ENCODE measurements at places on chromosomes 5 and 9.

DNA sequence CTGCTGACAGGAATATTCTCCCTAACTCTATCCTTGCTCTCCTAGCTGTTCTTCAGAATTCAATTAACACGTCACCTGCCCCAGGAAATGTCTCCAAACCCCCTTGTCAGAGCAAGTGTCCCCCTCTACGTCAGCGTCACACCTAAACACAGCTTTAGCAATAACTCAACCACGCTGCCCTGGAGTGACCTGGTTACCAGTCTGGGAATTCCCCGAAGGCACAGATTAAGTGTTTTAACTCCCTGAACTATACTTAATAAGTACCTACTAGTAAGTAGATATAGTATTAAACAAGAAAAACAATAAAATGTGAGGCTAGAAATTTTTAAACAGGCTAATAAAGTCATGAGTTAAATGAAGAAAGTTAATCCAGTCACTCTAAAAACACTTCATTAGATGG lies 78.4 kb downstream of the FANCC start:
- no peak overlapping the region for H3K27ac ChIP-seq
- no peak overlapping the region for H3K4me3 ChIP-seq
- H3K36me3 ChIP-seq, result peaks cover 9% of the 10 kb centered on the region
- no peak for DNase-seq
- no peaks in the 10 kb centered on the region for H3K4me1 ChIP-seq

DNA sequence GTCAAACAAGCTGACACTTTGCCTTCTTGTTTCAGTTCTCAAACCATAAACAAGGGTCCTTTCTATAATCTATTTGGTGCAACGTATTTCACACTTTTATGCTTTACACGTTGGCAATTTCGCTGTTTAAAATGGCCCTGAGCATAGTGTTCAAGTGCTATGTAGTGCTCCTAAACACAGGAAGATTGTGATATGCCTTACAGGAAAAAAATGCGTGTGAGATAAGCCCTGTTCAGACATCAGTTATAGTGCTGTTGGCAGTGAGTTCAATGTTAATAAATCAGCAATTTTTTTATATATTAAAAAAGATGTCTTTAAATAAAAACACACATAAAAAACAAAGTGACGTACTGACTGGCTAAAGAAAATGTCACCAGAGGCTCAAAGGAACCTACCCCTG lies 23.9 kb downstream of the CLINT1 start:
- no peak overlapping the region for H3K4me3 ChIP-seq
- no peak overlapping the region for H3K27ac ChIP-seq
- DNase-seq, result no peak

DNA sequence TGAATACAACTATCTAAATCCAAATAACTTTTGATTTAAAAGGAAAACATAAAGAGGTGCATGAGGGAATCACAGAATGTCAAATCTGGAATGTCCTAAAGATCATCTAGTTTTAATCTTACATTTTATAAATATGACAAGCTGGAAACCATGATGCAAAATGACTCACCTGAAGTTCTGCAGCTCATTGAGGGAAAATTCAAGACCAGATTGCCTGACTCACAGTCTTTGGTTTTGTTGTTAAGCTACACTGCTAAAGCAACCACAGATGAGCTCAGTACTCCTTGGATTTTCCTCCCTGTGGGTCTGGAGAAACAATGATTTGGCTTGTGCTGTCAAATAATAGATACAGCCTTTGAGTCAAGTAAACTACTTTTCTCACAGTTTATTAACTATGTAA lies 19.1 kb upstream of the EDIL3 start:
- no peak for DNase-seq
- no peak overlapping the region for H3K27ac ChIP-seq
- H3K4me1 ChIP-seq, result no peaks in the 10 kb centered on the region
- no peaks in the 10 kb centered on the region for H3K27me3 ChIP-seq
- H3K4me3 ChIP-seq, result no peak overlapping the region

DNA sequence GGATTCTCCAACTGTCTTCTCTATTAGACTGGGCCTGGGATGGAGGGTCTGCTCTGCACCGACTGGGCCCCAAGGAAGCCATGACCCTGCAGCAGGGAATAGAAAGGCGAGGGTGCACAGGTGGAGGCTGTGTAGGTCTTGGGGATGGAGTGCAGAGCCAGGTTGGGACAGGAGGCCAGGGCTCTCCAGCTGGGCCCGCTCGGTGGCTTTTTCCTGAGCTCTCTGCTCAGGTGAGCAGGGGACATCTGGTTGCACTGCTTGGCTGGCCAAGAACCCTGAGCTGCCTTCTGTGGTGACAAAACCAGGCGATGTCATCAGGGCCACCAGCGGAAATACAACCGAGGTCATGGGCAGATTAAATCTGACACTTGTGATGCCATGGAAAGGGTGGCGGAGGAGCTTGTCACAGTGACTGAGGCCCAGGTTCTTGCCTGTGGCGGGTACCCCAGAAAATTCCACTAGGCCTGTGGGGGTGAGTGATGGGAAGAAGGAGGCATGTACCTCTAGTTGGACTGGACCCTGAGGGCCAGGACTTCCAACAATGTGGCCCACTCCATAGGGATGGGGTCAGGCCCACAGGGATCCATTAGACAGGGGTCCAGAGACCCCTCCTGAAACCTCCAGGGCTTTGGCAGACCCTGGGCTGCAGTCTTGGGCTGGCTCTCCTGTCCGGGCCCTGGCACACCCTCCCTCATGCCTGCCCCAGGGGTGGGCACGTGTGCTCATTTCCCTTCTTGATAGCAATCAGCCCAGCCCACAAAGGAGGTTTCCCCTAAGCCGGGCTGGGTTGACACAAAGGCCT lies 4.4 kb upstream of the IL3 start:
- no peaks in the 10 kb centered on the region for H3K36me3 ChIP-seq
- H3K4me3 ChIP-seq, result no peak overlapping the region
- peaks cover 45% of the 10 kb centered on the region for H3K4me1 ChIP-seq
- no peak overlapping the region for H3K27ac ChIP-seq

GRCh38 chr5:161414037-161414436 lies 132.5 kb downstream of the GABRB2 start:
- no peaks in the 10 kb centered on the region for H3K27me3 ChIP-seq
- no peak overlapping the region for H3K4me3 ChIP-seq
- H3K36me3 ChIP-seq, result no peaks in the 10 kb centered on the region
- no peak overlapping the region for H3K27ac ChIP-seq
- DNase-seq, result no peak

DNA sequence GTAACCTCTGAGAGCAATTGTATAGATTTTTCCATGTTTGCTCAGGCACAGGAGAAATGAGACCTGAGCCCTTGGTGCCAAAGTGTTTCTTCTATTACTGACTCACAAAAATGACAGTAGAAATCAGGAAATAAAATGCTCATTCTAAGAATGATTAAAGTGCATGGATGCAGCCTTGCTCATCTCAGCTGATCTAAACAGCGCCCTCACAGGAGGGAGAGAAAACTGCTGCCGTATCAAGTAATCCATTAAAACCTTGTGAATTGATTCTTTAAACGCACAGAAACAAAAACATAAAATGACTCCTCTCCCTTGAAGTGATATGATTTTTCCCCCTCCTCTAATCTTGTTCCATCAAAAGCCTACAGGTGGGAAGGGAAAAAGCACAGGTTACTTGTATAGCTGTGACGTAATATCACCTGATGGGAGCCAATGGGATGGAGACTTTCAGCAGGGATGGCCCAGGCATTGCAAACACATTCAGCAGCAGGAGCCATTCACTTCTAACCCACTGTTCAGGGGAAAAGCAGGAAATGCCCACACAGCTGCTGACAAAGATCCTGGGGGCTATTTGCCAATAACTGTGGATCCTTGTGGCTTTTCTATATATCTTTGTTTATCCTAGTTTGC lies 76.7 kb downstream of the PLCXD3 start:
- no peak overlapping the region for H3K4me3 ChIP-seq
- no peaks in the 10 kb centered on the region for H3K36me3 ChIP-seq
- no peak overlapping the region for H3K27ac ChIP-seq
- H3K4me1 ChIP-seq, result no peaks in the 10 kb centered on the region
- H3K27me3 ChIP-seq, result no peaks in the 10 kb centered on the region

DNA sequence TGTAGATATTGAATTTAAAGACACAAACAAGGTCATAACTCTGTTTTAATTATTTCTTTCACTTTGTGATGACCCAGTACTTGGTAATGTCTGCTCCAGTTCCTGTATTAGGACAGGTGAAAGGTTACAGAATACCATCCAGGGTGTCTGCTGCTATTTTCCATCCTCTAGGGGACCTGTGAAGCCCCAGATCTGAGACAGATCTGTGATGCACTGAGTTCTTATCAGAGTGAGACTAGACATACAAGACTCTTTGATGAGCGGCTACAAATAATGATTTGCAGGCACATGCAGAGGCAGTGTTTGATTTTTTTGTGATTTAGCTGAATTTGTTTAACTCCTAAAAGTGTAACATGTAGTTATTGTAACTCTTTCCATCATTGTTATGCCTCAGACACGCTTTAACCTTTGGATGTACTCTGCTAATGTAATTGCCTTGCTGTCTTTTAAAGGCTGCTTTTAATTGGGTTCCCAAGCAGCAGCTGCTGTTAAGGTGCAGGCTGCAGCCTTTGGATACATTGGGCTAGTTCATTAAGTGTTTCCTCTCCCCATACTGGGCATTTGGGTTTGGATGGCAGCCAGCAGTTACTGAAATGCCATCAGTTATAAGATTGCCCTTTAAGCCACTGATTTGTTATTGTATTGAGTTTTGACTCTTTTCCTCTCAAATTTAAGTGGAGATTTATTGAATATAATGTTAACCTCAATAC lies 63.3 kb downstream of the RASGRF2 start:
- DNase-seq, result no peak
- H3K27me3 ChIP-seq, result no peaks in the 10 kb centered on the region

- H3K36me3 ChIP-seq, result no peaks in the 10 kb centered on the region
- H3K4me1 ChIP-seq, result peaks cover under 1% of the 10 kb centered on the region
- DNase-seq, result no peak
- H3K4me3 ChIP-seq, result no peak overlapping the region
- no peak overlapping the region for H3K27ac ChIP-seq
Measured at GRCh38 chr9:101527066-101527465, 6.6 kb upstream of the RNF20 start.

DNA sequence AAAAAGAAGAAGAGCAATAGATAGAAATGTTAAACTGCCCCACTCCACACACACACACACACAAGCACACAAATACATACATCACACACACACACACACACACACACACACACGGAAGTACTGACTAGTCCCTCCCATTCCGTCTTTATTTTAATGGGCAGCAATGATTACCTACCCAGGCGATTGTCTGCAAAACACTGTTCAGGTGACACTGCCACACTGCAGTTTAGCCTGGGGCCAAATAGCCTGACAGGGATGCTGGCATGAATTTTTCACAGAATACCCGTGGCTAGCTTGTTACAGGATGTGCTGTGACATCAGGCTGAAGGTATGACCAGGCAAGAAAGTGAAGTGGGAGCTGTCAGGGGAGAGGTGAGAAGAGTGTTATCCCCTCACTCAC lies 86.9 kb downstream of the FRMD3 start:
- no peaks in the 10 kb centered on the region for H3K27me3 ChIP-seq
- no peak overlapping the region for H3K27ac ChIP-seq
- H3K4me3 ChIP-seq, result no peak overlapping the region
- no peaks in the 10 kb centered on the region for H3K36me3 ChIP-seq

GRCh38 chr9:17802249-17802857 lies 223.5 kb downstream of the SH3GL2 start:
- H3K36me3 ChIP-seq, result no peaks in the 10 kb centered on the region
- no peaks in the 10 kb centered on the region for H3K4me1 ChIP-seq
- no peak overlapping the region for H3K4me3 ChIP-seq
- DNase-seq, result no peak
- no peaks in the 10 kb centered on the region for H3K27me3 ChIP-seq
- H3K27ac ChIP-seq, result no peak overlapping the region

DNA sequence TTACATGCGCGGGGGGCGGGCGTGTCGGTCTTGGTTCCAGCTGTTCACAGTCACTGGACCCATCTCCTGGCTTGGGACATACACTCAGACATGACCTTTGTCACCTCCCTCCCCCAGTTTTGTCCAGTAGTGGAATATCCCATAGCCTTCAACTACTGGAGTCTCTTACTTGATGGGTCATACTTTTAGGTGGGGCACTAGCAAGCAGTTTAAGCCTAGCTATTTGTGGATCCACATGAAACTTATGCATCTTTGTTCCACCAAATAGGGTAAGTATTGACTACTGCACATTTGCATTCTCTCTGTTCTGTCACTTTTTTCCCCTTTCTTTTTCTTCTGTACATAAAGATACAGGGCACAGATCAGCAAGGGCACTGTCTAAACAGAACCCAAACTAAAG lies 15.4 kb upstream of the MAMDC2 start:
- no peaks in the 10 kb centered on the region for H3K4me1 ChIP-seq
- H3K36me3 ChIP-seq, result no peaks in the 10 kb centered on the region
- H3K4me3 ChIP-seq, result no peak overlapping the region
- no peak overlapping the region for H3K27ac ChIP-seq
- DNase-seq, result no peak

Data from activated naive CD4-positive, alpha-beta T cell treated with anti-CD3 and anti-CD28 coated beads, Interleukin-2, amount 10 ng/mL, durations not matched to agents 7 days and 5 days (primary cell).